ENCODE measurements at places on chromosomes 12 and 14.

- no peak for DNase-seq
Measured at GRCh38 chr12:96395236-96395635, 5.0 kb downstream of the CDK17 start.

- DNase-seq, result no peak
Measured at GRCh38 chr12:30417697-30418231, 277.9 kb downstream of the IPO8 start.

GRCh38 chr12:630656-631632, 32.3 kb downstream of the NINJ2 start:
- DNase-seq, result peak; percentile 45

DNA sequence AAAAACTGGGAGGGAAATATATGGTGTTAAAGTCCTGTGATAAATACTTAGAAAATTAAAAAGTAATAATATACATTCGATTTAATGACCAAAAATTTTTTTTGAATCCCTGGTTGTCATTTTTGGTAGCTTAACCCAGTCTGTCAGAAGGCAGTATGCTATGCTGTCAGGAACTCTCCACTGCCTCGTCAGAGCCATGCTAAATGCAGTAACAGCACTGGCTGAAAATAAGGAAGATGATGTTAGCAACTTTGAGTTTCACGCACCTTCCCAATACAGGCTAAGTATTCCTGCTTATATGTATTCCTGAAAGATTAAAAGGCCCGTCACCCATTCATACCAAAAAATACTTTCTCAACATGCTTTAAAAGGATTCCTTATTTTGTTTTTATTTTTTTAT, 34.2 kb downstream of the SAV1 start:
- DNase-seq, result no peak

DNA sequence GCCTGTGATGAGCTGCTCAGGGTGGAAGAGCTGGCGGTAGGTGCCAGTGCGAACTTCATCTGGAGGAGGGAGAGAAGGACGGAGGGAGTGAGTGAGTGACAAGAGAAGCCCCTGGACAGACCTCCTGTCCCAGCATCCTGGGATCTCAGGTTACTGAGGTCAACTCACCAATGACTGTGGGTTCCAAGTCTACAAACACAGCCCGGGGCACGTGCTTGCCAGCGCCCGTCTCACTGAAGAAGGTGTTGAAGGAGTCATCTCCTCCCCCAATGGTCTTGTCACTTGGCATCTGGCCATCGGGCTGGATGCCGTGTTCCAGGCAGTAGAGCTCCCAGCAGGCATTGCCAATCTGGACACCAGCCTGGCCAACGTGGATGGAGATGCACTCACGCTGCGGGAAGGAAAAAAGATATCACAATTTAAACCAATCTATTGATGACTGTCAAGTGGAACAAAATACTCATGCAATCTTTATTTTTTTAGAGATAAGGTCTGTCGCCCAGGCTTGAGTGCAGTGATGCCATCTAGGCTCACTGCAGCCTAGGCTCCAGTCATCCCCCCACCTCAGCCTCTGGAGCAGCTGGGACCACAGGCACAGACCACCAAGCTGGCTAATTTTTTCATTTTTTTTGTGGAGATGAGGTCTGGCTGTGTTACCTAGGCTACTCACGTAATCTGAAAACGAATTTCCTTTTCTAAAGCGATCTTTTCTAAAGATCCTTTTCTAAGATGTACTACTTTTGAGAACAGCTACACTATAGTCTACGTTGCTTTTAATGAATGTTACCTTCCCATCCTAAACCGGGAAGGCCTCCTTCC, 1.7 kb downstream of the TUBA1B start:
- no peak for DNase-seq

GRCh38 chr12:63093084-63093483, 57.9 kb downstream of the AVPR1A start:
- no peak for DNase-seq

- no peak for DNase-seq
Measured at GRCh38 chr12:82057770-82058169, 298.6 kb upstream of the PPFIA2 start.

GRCh38 chr14:82511399-82511798, 977.7 kb upstream of the SEL1L start:
- DNase-seq, result no peak

DNA sequence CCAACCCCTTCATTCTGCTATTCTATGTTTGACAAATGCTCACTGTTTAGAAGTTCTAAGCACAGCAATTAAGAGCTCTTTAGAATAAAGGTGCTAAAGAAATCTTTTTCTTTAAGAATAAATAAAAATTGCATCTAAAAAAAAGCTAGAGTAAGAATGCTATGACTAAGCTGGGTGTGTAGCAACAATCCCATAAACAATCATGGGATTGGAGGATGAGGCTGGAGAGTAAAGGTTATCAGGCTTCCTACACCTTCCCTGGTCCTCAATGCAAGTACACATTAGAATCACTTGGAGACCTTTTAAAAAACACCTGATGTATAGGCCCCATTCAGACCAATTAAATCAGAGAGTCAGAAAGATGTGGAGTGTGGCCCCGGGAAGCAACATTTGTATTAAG, 88.3 kb downstream of the CIT start:
- no peak for DNase-seq

DNA sequence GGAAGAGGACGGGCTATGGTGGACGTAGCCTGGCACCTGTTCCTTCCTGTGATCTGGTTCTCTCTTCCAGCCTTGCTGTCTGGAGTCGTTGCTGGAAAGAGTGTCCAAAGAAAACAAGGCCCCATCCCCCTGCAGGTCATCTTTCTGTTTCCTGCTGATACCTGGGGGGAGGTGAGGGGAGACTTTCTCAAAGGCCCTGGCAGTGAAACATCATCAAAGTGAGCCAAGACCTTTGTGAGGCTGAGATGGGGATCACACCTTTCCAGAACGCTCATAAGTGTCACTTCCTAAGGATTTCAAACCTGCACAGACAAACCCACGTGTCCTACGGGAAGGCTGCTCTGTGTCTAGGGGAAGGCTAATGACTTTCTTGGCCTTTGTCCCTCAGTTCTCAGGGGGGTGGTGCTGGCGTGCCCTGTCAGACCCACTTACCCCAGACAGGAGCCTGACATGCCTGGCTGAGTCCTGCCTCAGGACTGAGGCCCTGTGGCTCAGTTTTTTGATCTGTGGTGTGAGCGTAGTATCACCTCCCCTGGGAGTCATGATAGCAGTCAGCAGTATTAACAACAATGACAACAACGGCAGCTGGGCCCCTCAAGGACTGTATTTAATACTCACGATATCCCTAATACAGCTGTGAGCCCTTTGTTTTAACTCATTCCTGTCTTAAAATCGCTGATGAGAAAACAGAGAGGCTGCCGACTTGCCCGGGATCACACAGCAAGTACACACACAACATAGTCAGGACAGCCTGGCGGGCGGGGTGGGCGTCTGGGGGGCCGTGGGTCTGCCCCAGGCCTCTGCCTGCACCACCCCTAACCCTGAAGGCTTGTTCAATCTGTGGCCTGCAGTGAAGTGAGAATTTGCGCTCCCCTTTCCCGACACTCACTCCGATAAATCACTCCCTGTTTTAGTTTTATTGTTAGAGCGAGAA, 235.2 kb downstream of the SLC41A2 start:
- DNase-seq, result no peak

- peak; percentile 38 for DNase-seq
Measured at GRCh38 chr12:111429828-111430432, 24.2 kb downstream of the SH2B3 start.

- DNase-seq, result no peak
Measured at GRCh38 chr14:47917344-47917954, 242.0 kb upstream of the MDGA2 start.

DNA sequence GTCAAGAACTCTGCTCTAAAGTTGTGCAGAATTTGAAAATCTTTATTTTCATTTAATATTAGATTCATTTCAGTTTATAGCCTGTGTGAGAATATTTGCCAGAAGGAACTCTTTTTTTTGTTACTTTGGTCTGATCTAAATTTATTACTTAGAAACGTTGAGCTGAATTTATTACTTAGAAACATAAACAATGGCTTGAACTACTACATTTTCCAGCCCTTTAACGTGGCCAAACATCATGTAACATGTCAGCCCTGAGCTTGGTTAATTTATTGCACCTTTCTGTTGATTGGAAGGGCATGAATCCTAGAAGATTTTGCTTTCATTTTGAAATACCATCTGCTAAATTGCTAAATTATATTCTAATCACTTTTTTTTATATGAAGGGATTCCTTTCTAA, 241.4 kb downstream of the TMEM117 start:
- DNase-seq, result no peak

GRCh38 chr14:23062002-23062401, 4.7 kb upstream of the CDH24 start:
- DNase-seq, result no peak

DNA sequence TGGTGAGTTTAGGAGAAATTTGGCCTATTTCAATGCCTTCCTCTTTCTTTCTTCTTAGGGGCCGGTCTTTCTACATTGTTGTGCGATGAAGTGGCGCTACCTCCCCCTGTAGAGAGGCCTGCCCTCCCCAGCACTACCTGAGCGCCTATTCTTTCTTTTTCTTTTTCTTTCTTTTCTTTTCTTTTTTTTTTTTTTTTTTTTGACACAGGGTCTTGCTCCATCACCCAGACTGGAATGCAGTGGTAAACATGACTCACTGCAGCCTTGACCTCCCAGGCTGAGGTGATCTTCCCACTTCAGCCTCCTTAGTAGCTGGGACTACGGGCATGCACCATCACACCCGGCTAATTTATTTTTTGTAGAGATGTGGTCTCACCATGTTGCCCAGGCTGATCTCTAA, 136.1 kb upstream of the MAX start:
- DNase-seq, result no peak

GRCh38 chr12:124380796-124381455, 86.0 kb downstream of the RFLNA start:
- no peak for DNase-seq

GRCh38 chr12:93223440-93224426, 154.0 kb upstream of the NUDT4 start:
- DNase-seq, result no peak

GRCh38 chr12:57853864-57854556, 7.5 kb upstream of the CTDSP2 start:
- no peak for DNase-seq

DNA sequence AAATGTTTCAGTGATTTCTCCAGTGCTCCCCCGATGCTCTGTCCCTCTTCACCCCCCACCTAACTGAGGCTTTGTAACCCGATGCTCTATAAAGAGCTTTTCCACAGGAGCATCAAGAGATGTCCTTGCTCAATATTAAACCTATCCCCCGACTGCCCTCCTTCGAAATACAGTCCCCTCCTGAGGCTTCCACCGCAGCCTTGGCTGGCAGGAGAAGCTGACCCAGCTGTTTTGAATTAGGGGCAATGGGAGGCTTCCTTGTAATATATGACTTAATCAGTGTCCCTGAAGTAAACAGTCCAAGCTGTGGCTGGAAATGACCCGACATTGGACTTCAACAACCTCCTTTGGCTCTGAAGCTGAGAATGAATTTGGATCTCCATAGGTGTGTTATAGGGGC, 62.4 kb downstream of the TMEM30B start:
- DNase-seq, result no peak

DNA sequence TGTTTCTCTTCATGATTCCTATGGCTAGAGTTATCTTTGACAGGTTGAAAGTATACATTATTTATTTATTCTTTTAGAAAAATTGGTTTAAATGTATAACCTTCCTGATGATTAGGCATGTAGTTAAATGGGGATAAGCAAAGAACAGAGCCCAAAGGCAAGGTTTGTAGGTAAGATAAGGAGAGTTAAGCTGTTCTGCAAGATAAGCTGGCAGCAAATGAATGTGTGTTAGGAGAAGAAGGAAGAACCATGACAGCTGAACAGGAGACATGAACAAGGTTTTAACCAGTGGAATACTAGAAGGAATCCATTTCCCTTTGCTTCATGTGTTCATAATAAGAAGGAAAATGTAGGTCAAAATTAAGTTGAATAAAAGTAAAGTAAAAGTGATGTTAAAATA, 1330.1 kb upstream of the USP15 start:
- DNase-seq, result no peak

GRCh38 chr12:110530511-110530910, 28.4 kb downstream of the RAD9B start:
- no peak for DNase-seq

DNA sequence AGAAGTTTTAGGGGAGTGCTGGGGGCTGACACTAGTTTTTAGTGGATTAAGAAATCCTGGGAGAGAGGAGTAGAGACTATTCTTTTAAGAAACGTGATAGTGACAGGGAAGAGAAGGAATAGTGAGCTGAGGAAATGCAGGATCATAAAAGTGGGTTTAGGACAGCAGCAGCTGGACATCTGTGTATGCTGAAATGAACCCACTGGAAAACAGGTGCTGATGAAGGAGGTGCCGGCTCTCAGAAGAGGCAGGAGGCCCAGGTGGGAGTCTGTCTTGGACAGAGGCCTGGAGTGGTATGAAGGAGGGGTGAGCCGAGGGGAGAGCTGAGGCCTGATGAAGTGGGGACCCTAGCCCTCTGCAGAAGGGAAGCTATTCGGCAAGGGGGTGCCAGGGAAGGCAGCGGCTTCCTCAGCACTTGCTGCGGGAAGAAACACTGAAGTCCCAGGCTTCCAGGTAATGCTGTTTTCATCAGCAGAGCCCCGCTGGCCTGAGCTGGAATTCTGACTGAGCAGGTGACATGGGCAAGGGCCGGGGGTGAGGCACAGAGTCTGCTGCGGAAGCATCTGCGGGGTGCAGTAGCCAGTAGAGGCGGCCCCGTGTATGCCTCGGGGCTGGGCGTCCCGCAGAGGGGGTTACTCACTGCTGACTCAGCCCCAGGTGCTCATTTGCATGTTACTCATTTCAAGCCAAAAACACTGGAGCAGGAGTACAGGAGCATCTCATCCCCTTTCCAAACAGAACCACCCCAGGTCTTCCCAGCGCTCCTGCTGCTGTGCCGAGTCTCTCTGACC, 89.7 kb downstream of the TMCC3 start:
- DNase-seq, result peak; percentile 7

GRCh38 chr14:33675415-33676130, 275.3 kb downstream of the EGLN3 start:
- no peak for DNase-seq

DNA sequence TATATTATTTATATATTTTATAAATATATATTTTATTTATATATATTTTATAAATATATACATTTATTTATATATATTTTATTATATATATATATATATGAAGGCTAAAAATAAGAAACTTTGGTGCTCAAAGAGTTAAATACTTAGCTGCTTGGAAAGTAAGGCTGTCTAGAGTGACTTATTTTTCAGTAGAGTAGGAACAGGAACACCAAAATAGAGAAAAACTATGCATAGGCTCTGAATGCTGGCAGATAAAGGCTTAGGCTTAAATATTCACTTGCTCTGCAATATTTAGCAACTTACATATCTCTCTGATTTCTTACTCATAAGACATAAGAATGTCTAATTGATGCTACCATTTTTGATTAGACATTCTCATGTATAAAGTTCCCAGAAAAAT, 991.2 kb downstream of the VRK1 start:
- no peak for DNase-seq

GRCh38 chr12:56877195-56878009, 56.8 kb downstream of the SDR9C7 start:
- DNase-seq, result no peak

DNA sequence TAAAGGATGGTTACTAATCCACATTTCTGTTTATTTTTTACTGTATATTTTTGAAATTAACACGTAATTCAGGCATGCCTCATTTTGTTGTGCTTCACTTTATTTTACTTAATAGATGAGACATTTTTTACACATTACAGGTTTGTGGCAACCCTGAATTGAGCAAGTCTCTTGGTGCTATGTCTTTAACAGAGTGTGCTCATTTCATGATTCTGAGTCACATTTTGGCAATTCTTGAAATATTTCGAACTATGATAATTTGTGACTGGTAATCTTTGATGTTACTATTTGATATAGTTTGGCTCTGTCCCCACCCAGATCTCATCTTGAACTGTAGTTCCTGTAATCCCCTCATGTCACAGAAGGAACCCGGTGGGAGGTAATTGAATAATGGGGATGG, 1120.5 kb upstream of the FLRT2 start:
- no peak for DNase-seq

Data from stimulated activated CD4-positive, alpha-beta T cell treated with anti-CD3 and anti-CD28 coated beads, Interleukin-12 subunit alpha, Interleukin-12 subunit beta, amount 100 ng/mL, for 48 hours (primary cell).